Dorsolateral prefrontal cortex (tissue), 122 donors: ENCODE measurements at places on chromosomes 2 and 18.

- no peak for DNase-seq
Measured at GRCh38 chr18:25327584-25327983, 24.4 kb downstream of the ZNF521 start.

DNA sequence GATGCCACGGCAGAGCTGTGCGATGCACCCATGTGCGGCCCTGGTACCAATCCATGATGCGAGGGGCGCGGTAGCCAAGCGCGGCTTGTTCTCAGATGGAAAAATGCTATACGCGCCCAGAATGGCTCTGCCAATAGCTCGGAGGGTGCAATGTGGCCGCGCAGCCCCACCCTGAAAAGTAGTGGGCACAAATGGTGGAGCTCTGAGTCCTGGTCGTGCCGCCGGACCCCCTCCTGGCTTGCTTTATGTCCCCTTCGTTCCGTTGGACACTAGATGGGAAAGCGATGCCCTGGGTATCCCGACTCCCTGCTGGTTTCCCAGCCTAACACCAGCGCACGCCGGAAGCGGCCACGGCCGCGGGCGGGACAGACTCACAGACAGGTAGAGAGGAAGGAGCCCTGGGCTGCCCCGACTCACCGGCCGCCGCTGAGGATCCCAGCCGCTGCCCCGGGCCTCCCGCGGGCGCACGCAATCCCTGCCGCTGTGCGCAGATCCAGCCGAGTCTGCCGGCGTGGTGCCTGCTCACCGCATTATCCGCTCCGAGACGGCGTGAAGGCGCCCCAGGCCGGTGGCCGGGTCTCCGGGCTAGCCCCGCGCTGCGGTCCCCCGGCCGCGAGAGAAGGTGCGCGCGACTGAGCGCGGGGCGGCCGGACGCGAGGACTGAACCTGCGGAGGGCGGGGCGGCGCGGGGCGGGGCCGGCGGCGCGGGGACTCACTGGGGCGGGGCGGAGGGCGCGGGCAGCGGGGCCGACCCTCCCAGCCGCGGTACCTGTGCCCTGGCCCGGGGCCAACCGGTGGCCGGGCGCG, at the start of gene CDC42EP3:
CDC42EP3 (minus strand) TSS at position 634 of the 807 bp plus-strand sequence. CDS start 25,055 bp downstream, outside the sequence.
- DNase-seq = no peak

GRCh38 chr18:71293322-71293721, 1004.5 kb downstream of the SOCS6 start:
- no peak for DNase-seq

DNA sequence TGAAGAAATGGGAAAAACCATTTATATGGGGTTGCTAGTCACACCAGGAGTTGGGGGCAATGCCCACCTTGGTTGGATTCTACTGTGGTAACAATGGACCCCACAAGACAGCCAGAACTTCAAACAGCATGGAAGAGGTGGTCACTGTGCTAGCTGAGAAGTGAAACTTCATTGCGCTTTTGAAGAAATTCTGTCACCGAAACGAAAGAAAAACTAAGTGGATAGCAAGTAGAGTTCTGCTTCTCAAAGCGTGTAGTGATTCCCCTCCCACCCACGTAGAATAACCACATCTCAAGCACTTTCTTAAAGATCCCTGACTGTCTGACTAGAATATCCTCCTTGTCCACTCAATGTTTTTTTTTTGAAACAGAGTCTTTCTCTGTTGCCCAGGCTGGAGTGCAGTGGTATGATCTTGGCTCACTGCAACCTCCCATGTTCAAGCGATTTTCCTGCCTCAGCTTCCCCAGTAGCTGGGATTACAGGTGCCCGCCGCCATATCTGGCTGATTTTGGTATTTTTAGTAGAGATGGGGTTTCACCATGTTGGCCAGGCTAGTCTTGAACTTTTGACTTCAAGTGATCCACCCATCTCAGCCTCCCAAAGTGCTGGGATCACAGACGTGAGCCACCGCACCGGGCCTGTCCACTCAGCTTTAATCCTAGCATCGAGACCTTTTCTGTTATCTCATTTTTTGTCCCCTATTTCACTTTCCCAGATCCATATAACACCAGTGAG, 30.1 kb upstream of the CCL20 start:
- no peak for DNase-seq

DNA sequence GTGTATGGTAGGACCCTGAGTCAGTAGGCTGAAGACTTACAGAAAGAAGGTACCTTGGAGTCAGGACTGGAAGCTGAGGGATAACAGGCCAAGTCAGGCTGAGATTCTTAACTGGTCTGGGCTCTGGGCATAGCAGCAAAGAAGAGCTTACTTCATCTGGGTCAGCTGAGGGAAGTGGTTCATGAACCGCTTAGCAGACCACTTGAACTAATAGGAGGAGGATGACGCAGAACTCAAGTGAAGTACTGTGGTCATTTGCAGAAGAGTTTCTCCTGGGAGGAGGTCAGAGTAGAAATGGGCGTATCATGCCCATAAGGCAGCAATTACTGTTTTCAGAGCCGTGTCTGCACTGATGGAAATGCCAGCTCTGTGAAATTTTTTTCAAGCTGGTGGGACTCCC, 164.5 kb downstream of the LCLAT1 start:
- DNase-seq = no peak

DNA sequence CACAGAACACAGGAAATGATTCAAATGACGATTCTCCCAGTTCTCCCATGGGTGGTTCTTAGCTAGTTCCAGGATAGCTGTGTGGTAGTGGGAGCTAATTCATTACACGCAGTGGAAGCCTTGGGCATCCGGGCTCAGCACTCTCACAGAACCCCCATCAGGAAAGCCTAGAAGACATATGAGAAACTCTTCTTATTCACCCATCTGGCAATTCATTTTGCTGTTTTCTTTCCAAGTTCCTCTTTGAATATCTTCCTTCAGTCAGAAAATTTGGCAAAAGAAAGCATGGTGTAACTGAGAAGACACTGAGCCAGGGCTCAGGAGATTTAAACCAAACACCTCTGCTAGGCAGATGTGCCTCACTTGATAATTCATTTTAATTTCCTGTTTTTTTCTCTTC, 85.2 kb upstream of the FN1 start:
- DNase-seq = no peak

DNA sequence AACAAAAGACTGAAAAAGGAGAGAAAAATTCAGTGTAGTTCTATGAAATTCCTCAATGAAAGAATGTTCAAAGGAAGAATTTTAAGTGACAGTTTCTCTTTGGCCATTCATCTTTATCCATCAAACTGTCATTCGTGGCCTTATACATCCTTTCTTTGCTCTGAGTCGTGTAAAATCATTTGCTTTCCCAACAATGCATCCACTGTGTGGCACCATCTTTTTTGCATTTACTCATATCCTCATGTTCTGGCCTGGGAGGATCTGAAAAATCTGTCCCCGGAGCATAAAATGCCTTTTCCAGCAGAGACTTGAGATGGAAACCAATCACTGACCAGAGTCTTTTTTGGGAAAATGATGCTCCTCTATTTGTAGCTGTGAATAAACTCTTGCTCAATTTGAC, 240.3 kb upstream of the ETAA1 start:
- DNase-seq = no peak

DNA sequence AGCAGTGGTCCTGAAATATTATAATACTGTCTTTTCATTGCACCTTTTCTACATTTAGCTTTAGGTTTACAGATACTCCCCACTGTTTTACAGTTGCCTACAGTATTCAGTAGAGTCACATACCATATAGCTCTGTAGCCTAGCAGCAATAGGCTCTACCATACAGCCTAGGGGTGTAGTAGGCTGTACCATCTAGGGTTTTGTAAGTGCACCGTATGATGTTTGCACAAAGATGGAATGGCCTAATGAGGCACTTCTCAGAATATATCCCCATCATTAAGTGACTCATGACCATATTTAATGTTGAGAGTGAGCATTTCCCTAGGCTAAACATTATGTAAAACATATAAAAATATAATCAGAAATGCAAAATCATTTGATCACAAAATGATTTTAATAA, 511.3 kb upstream of the RAB12 start:
- no peak for DNase-seq

GRCh38 chr2:210528716-210529115, 27.7 kb upstream of the CPS1 start:
- DNase-seq = no peak

DNA sequence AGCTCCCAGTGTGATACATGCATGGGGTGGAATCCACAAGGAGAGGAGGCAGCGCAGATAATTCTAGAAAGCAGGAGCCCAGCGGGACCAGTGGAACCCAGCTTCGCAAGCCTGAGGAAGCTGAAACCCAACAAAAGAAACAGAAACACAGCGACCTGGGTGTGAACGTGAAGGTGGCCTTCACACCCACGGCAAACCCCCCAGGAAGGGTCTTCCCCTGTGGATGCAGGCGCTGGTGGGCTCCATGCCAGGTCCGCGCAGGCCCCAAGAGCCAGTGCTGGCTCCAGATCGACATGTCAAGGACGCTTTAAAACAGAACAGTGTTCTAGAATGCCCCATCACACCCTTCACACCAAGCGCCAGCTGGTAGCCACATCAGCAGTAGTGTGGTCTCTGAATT, 22.1 kb downstream of the KIF1A start:
- DNase-seq = peak; percentile 40

GRCh38 chr2:237920673-237921072, 46.1 kb upstream of the UBE2F start:
- no peak for DNase-seq

DNA sequence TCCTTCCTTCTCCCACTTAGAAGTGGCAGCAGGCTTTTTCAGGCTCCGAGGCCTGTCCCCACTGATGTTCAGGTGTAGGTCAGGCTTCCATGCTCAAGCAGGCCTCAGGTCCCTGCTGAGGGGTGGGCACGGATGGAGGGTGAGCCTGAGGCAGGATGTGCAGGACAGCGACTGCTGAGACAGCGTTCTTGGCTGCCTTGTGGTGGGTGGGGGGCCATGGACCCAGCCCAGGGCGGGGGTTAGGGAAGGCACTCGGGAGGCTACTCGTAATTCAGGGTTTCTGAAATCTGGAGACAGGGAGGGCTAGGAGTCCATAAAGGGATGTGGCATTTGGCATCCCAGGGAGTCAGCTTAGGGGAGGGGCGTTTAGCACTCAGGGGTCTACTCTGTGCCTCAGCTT, 30.3 kb downstream of the COLEC11 start:
- DNase-seq = no peak

DNA sequence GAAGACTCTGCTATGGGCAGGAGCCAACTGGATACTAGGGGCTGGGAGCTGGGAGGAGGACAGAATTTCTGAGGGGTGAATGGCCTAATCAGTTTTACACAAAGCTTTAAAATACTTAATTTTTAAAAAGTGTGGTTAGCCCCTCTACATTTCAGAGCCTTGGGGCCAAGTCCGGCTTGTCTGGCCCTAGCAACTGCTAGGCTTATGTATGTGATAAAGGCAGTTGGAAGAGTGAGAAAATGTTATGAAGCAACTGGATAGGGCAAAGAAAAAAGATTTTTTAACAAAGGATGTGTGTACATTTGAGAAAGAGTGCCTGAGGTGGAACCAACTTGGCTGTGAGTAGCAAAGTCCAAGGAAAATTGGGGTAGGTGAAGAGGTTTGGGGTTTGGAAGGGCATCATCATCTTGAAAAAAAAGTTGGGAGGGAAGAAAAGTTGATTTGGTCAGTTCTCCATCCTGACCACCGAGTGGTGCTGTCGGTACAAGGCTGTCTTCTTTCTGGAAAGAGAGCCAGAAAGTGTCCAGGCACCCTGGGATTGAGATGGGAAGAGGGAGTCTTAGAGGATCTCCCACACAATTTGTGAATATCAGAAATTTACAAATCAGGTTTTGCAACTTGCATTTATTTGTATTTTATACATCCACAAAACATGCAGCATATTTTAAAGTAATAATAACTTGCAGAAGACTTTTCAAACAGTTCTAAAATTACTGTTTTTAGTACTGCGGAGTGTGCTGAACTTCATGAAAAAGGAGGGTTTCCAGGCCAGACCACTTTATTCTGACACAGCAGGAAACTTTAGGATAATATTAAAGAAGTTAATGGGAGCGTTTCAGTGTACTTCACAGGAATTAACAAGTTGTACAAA, 10.5 kb upstream of the CDK15 start:
- DNase-seq = peak; percentile 19

DNA sequence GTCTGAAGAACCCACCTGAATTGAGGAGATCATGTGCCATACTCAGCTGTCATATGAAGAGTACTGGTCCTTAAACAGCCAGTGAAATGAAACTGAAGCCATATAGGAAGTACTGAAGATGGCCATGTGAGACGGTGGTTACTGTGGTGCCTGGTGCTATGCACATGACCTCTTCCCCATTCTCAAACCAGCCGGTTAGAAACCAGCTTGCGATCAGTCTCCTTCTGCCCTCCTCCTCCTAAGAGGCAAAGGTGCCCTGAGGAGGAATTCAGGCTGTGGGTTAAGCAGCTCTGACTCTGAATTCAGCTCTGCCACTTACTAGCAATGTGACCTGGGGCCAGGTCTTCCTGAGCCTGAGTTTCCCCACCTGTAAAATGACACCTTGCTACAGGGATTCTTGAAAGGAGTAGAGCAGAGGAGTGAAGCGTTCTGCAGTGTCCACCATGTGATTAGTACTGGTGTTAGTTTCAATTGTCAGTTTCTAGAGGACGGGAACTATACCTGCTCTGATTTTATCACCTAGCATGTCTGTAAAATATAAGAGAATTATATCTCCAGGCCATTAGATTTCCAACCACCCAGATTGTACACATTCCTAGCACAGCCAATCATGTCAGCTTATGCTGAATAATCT, 5.1 kb downstream of the FECH start:
- no peak for DNase-seq

GRCh38 chr2:69132960-69133590, 120.1 kb downstream of the ANTXR1 start:
- no peak for DNase-seq

DNA sequence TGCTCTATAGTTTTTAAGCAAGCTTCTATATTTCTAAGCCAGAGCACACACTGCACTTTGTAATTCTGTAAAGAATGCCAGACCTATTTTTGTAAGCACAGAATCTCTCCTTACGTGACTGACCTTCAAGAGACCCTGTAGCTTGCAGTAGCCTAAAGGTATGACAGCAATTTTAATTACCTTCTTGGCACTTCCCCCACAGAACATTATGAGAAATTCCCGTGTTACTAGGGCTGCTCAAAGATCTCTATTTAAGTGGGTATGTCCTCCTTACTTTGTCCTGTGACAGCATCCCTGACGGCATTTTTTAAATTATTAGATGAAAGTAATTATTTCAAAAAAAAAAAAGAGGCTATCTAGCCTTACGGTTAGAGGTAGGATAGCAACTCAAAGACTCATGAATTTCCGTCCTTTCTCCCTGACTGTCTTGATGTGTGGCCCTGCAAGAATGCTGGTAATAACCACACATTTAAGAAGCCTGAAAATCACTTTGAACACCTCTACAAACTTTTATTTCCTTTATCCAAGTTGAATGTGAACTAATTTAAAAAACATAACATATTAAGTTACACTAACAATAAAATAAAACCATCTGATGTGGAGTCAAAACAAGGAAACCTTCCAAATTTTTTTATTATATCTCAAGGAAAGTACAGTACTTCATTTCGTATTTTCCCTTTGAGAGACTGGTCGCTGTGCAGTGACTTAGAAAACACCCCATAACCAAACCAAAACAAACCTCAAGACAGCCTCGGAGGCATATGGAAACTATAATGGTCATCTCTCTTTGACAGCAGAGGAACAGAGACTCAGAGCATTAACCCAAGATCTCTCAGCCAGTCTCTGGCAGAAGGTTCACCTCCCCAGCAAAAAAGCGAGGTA, 54.9 kb downstream of the THUMPD2 start:
- DNase-seq = no peak

- peak; percentile 85 for DNase-seq
Measured at GRCh38 chr2:71223767-71224333, 3.1 kb downstream of the PAIP2B start.

- DNase-seq = no peak
Measured at GRCh38 chr2:26255759-26256384, 11.1 kb downstream of the HADHB start.

GRCh38 chr2:215728504-215729065, 284.8 kb downstream of the MREG start:
- DNase-seq = no peak
